CD4-positive, CD25-positive, alpha-beta regulatory T cell (primary cell): ENCODE measurements at places on chromosomes 2 and 18. TPM values are rescaled to one million over a fixed set of nuclear protein-coding genes. Genes with fewer than 3 reads are reported as not detected.

DNA sequence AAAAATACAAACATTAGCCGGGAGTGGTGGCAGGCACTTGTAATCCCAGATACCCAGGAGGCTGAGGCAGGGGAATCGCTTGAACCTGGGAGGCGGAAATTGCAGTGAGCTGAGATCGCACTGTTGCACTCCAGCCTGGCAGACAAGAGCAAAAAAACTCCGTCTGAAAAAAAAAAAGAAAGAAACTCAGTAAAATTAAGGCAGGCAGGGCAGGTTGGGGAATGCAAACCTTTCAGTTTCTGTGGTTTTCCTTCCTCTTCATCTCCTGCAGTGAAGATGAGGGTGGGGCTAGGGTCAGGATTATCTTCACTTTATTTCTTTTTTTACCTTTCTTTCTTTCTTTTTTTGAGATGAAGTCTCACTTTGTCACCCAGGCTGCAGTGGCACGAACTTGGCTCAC lies 43.2 kb upstream of the PSME4 start:
- DNase-seq = peak; percentile 50

- no peak for DNase-seq
These were observed 103.3 kb upstream of the OSR1 start for GRCh38 chr2:19461504-19462255.

GRCh38 chr2:230678451-230678850 lies 34.2 kb upstream of the CAB39 start:
- no peak for DNase-seq

The FAM124B gene
- 4.2 TPM for polyA plus RNA-seq

GRCh38 chr18:75377258-75377657 lies 50.2 kb downstream of the SMIM21 start:
- no peak for DNase-seq

GRCh38 chr2:236040600-236041328 lies 127.4 kb downstream of the GBX2 start:
- no peak for DNase-seq

The ASXL3 gene
- polyA plus RNA-seq = not detected

DNA sequence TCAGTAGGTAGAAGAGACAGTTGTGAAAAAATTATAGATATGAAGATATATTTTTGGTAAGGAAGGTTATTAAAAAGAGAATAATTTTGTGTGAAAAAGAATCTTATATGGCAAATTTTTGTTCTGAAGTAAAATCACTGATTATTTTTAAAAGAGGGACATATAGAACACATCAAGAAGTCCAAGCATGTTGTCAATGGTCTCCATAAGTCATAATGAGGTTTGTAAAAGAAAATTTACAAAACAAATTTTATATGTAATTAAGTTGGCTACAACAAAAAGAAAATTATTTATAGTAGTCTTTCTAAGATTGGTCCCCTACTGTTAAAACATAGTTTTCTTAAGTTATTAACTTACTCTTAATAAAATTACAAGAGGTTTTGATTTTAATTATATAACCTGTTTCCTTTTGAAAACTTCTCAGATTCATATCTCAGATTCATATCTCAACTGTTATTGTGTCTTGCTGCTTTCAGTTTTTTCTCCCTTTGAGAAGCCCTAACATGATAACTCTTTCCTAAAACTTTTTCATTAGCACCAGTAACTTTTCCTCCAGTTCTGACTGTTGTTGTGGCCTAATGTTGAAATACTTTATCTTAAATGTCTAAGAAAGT lies 81.2 kb downstream of the SH3YL1 start:
- DNase-seq = peak; percentile 14

DNA sequence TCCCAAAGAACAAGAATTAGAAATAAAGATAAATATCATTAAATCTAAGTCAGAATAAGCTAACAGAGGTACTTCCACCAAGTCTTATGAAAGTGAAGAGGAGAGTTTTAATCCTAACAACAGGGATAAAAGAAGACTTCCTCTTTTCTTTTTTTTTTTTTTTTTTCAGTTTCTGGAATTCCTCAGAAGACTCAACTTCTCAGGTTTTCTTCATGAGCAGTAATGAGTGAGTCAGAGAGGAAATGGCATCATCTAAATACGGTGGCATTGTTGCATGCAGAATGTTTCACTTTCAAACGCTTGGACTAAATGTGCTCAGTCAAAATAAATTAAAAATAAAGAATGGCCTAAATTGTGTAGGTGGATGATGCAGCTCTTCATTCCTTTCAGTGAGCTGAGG lies 45.6 kb upstream of the ARHGAP15 start:
- no peak for DNase-seq

The ASB18 gene
- not detected for polyA plus RNA-seq
